WTC11 (cell line): ENCODE measurements at places on chromosomes 6 and 20.

GRCh38 chr6:37547564-37548061, 47.9 kb upstream of the CCDC167 start:
- no peak for DNase-seq

DNA sequence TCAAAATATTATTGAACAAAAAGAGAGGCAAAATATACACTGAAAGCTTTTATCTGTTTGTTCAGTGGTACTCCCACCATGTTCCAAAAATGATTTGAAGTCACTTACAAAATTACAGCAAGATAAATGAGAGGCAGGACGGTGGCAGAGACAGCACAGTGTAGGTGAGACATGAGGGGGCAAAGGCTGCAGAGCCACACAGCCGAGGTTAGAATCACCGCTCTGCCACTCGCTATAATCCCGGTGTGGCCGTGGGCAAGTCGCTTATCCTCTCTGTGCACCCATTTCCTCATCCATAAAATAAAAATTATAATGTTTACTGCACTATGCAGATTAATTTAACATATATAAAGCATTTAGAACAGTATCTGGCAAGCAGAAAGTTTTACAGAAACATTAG, 140.1 kb upstream of the BEND6 start:
- DNase-seq, result no peak

- no peak for DNase-seq
Observed at GRCh38 chr6:154138793-154139192, 99.8 kb downstream of the OPRM1 start.

- no peak for DNase-seq
Observed at GRCh38 chr20:36113566-36114250, 40.8 kb upstream of the EPB41L1 start.

DNA sequence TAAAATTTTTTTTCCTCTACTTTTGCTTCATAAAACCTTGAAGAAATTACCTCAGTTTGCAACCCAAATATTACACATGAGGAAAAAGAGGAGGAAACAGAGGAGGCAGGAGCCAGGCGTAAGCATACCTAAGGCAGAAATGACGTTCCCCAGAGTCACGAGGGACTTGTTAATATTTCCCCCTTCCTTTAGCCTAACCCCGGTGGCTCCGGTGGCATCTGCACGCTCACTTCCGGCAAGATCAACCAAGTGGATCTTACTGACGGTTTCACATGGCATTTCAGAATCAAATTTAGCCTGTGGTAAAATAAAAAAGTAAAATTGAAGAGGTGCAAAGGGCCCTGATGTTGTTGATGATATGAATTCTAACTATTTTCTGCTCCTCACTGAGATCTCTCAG, 67.4 kb downstream of the KIF16B start:
- no peak for DNase-seq

DNA sequence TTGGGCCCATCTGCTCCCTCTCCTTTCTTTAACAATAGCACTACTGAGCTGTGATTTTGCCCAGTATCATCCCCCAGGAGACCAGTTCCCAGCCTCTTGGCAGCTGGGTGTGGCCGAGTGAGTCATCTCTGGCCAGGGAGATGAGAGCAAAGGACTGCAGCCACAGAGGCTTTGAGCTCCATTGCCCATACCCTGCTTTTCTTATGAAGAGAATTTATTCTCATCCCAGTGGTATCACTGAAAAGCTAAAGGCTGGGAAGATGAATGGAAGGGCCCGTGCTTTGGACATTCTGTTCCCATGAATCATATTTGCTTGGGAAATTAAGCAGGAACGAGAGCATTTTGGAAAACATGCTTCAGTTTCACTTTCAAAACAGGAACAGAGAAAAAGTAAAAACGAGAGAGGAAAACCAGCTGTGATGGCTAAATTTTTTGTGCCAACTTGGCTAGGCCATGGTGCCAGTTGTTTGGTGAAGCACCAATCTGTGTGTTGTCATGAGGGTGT, 14.9 kb downstream of the CST3 start:
- no peak for DNase-seq

- DNase-seq, result no peak
Observed at GRCh38 chr6:109258129-109258528, 124.1 kb downstream of the CD164 start.

DNA sequence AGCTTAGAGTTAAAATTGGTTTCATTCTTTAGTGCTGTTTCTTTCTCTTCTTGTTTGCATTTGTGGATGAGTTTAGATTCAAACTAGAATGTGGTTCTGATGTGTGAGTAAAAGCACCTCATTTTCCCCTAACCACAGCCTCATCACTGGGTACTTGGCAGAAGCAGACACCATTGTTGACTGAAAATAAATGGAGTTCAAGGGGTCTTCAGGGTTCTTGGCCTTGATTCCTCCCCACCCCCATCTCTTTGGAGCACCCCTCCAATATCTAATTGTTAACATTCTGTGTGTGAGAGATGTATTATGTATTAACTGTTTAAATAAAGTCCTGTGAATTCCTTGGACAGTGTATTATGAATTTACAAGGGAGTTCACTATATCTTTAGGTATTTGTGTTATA, 59.6 kb downstream of the JARID2 start:
- DNase-seq, result no peak

DNA sequence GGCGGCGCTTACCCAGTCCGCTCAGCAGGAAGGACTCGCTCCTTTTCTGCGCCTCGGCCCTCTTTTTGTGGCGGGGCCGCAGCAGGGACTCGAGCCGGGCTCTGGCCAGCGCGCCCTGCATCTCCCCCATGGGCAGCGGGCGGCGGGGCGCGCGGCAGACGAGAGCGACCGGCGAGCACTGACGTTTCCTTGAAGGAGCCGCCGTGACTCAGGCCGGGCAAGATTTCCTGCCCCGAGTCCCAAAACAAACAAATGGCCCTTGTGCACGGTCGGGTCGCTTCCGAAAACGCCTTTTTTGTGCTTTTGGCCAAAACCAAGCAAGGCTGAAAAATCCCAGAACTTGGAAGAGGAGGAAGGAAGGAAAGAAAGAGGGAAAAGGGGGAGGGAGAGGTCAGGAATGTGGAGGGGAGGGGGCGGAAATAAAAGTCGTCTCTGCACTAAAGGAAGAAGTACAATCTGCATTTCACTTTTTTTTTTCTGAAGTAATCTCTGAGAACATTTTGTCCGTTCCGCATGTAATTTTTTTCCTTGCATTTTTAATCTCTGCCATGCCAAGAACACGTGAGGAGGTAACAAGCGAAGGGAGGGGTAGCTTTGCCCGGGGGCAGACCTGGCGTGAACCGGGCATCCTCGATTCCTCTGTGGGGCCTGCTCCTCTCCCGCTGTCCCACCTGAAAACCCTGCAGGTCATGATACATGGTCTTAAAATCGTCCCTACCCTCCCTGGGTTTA, 123.3 kb upstream of the SLC2A12 start:
- DNase-seq, result peak; percentile 66

GRCh38 chr6:32700391-32701040, 34.1 kb upstream of the HLA-DQB1 start:
- peak; percentile 41 for DNase-seq

DNA sequence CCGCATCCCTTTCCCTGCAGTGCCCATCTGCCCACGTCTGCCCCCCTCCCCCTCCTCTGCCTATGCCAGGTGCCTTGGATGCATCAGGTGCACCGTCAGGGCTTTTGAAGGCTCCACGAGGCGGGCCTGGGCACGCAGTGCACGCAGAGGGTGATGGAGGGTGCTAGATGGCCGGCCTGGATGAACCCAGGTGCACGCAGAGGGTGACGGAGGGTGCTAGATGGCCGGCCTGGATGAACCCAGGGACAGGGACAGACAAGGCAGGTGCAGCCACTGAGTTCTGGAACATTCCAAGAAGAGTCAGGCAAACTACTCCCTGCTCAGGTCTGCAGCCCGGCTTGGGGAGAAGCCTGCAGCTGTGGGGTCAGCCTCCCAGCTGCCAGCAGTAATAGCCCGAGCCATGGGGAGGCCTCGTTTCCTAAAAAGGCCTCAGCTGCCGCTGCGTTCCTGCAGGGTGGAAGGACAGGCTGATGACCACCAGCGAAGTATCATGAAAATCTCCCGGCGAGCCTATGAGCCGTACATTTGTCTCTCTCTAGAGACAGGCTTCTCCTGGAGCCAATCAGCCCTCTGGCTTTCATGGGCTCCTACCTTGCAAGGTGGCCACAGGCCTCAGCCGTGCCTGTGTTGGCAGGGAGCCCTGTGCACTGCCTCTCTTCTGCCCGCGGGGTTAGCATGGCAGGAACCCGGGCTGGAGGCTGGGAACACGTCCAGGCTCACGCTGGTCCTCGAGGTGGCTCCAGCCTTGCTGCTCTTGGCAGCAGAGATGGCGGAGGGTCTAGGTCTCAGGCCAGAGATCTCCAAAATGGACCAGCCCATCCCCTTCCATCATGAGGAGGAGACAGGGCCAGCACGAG, 29.6 kb downstream of the NTSR1 start:
- peak; percentile 12 for DNase-seq

- no peak for DNase-seq
Observed at GRCh38 chr6:119985952-119986736, 636.6 kb upstream of the MAN1A1 start.

GRCh38 chr6:136351518-136352110, 62.0 kb upstream of the BCLAF1 start:
- peak; percentile 43 for DNase-seq

GRCh38 chr6:12371641-12372146, 81.5 kb downstream of the EDN1 start:
- no peak for DNase-seq

- DNase-seq, result no peak
Observed at GRCh38 chr6:105810105-105810921, 275.8 kb upstream of the PRDM1 start.

DNA sequence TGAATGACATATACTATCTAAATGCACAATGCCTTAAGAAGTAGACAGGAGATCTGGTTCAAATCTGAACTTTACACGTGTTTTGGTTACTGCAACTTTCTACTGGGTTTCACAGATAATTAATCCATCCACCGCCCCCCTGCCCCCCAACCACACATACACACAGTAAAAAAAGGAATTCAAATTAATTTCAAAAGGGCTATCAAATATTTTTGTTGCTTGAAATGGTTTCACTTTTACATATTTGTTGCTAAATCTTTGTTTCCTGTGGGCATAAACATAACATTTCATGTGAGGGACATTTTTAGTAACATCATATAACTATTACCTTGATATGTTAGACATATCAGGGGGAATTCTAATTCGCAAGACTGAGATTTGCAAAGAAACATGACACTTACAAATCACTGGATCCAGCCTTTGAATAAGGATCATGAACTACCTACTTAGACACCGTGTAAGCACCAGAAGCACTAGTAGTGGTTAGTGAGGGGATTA, 7.5 kb downstream of the NEDD9 start:
- DNase-seq, result no peak

DNA sequence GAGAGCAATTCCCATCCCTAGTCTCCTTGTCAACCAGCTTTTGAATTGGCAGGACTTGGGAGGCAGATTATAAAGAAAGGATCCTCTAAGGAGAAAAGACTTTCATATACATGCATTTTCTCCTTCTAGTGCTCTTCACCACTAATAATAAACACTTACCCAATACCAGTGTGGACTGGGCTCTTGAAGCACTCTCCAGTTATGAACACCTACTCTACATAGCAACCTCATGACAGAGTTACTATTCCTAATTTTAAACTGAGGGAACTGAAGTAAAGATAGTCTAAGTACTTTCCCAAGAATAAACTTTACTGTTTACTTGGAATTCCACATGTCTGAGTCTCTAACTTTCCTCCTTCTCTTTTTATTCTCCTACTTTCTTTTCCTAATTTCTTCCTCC, 4.8 kb downstream of the COL9A1 start:
- no peak for DNase-seq

GRCh38 chr20:21505810-21506530, 7.9 kb downstream of the NKX2-2 start:
- DNase-seq, result peak; percentile 73

DNA sequence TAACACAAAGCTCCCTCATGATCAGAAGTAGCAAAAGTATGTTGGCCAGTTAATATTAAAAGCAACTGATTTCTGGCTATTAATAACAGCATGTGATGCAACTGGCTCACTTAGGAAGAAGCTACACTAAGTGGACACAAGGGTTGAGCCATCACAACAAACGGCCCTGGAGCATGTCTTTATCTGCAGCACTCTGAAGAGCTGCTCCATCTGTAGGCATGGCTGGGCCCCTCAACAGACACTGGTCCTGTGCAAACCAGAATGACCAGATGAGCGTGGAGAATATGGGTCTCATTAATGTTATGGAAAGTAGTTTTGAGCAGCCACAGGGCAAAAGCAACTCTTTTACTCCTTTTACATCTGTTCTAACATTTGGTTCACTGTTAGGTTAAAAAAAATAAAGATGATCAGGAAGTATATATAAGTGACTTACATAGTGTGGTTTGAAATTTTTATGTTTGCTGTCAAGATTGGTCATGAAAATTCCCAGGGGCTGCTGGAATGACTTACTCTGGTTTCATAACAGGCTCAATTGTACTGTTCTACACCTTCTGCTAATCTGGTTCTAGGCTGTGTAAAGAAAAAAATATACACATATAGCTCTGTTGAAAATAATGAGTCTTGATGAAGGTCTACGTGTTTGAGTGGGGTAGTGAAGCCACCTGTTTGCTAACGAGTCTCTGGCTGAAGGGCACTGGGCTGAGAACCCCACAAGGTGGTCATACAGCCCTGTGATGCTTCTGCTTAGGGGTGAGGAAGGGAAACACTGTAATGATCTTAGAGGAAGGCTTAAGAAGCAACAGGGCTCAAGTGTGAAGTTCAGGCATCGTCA, 58.1 kb downstream of the INSM1 start:
- no peak for DNase-seq

- DNase-seq, result peak; percentile 57
Observed at GRCh38 chr20:46118481-46119020, 437 bp downstream of the CD40 start.

GRCh38 chr6:161921602-161922395, 647.9 kb upstream of the AGPAT4 start:
- DNase-seq, result no peak

DNA sequence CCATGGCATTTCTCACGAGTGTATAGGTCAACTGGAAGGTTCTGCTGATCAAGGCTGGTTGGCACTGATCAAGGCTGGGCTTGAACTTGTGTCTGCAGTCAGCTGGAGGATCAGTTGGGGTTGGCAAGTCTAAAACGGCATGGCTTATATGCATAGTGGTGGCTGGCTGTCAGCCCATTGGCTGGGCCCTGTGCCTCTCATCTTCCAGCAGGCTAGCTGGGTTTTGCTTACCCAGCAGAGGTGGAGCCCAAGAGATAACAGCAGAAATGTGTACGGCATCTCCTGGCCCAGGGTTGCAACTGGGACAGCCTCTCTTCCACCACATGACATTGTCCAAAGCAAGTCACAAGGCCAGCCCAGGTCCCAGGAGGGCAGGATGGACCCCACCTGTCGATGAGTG, 158.2 kb downstream of the BMP7 start:
- DNase-seq, result no peak

GRCh38 chr20:20241976-20242375, 125.9 kb upstream of the INSM1 start:
- DNase-seq, result no peak

DNA sequence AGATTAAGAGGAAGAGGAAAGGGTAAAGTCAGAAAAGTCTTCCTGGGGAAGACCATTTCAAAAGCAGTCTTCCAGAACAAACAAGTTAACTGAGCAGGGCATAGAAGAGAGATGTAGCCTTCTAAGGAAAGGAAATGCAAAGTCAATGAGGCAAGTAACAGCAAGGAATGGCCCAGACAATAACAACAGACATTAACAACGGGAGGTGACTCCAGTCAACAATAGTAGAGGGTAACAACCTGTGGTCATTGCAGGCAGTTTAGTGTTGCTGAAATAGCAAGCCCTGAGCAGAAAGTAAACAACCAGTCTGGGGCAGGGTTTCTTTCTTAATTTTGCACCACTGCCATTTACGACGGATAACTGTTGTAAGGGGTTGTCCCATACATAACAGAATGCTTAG, 2.1 kb downstream of the MDN1 start:
- no peak for DNase-seq

GRCh38 chr6:148854096-148854495, 107.3 kb downstream of the UST start:
- no peak for DNase-seq
